ENCODE measurements at places on chromosomes 2 and 18.

DNA sequence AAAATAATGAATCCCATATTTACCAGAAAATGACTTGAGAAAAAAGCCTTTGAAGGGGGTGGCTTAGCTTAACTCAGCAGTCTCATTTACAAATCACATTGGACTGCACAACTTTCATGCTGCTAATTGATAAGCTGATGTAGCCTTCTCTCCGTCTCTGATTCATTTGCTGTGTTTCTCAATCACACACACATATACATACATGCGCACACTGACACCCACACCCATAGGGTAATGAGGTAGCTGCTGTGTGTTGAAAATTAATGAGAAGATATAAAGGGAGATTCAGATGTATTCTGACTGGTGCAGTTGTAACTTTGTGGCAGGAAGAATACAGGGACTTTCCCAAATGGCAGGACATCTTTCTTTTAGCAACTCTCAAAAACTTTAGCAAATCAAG is 141.9 kb upstream of the GCFC2 start:
- DNase-seq: no peak

- peak; percentile 50 for DNase-seq
These were observed 82.5 kb upstream of the KCNE4 start for GRCh38 chr2:222969491-222969890.

GRCh38 chr18:9926223-9926894 is 12.5 kb downstream of the VAPA start:
- no peak for DNase-seq

GRCh38 chr2:205187731-205188130 is 494.6 kb upstream of the NRP2 start:
- no peak for DNase-seq

Data from fibroblast of skin of left biceps (primary cell).